Effector memory CD8-positive, alpha-beta T cell (primary cell): ENCODE measurements at places on chromosomes 7 and 10.

DNA sequence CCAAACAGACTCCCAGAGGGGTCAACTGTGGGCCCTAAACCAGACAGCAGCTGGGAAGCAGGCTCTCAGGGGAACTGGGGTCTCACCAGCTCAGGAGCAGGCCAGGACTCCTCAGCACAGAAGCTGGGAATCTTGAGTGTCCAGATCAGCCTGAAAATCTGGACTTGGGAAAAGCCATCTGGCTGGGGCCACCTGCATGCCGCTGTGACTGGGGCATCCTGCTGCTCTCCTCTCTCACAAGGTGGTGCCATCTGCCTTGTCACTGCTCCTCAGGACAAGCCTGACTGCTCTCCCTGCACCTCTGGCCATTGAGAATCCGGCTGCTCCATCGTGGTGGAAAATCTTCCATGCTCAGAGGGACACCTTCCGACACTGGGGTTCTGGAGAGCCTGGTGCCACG lies 141.4 kb downstream of the PLPP4 start:
- DNase-seq = no peak

- no peak for DNase-seq
Measured at GRCh38 chr7:139744768-139745677, 32.8 kb downstream of the HIPK2 start.

- no peak for DNase-seq
Measured at GRCh38 chr7:46752881-46753366, 829.0 kb downstream of the TNS3 start.

DNA sequence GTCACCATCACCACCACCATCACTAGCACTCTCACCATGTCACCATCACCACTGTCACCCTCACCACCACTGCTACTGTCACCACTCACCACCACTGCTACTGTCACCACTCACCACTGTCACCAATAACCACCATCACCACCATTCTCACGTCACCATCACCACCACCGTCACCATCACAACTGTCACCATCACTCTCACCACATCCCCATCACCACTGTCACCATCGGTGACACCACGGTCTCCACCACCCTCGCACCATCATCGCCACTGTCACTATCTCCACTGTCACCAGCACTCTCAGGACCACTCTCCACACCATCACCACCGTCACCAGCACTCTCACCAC lies 130.4 kb downstream of the MAD1L1 start:
- DNase-seq = peak; percentile 28

GRCh38 chr7:139092090-139092796 lies 17.3 kb downstream of the ZC3HAV1 start:
- DNase-seq = no peak

GRCh38 chr7:42186151-42186550 lies 50.9 kb downstream of the GLI3 start:
- no peak for DNase-seq

- peak; percentile 68 for DNase-seq
Measured at GRCh38 chr7:130063036-130063435, 7.3 kb upstream of the KLHDC10 start.

DNA sequence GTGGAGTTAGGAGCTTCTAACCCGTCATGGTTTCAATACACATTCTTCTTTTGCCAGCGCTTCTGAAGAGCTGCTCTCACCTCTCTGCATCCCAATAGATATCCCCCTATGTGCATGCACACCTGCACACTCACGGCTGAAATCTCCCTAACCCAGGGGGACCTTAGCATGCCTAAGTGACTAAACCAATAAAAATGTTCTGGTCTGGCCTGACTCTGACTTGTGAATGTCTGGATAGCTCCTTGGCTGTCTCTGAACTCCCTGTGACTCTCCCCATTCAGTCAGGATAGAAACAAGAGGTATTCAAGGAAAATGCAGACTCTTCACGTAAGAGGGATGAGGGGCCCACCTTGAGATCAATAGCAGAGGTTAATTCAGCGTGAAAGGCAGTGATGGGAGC lies 22.4 kb downstream of the PRSS2 start:
- DNase-seq = no peak

- no peak for DNase-seq
Measured at GRCh38 chr7:18866359-18867036, 250.9 kb downstream of the TWIST1 start.

- no peak for DNase-seq
Measured at GRCh38 chr10:11757454-11757820, 15.3 kb downstream of the ECHDC3 start.

DNA sequence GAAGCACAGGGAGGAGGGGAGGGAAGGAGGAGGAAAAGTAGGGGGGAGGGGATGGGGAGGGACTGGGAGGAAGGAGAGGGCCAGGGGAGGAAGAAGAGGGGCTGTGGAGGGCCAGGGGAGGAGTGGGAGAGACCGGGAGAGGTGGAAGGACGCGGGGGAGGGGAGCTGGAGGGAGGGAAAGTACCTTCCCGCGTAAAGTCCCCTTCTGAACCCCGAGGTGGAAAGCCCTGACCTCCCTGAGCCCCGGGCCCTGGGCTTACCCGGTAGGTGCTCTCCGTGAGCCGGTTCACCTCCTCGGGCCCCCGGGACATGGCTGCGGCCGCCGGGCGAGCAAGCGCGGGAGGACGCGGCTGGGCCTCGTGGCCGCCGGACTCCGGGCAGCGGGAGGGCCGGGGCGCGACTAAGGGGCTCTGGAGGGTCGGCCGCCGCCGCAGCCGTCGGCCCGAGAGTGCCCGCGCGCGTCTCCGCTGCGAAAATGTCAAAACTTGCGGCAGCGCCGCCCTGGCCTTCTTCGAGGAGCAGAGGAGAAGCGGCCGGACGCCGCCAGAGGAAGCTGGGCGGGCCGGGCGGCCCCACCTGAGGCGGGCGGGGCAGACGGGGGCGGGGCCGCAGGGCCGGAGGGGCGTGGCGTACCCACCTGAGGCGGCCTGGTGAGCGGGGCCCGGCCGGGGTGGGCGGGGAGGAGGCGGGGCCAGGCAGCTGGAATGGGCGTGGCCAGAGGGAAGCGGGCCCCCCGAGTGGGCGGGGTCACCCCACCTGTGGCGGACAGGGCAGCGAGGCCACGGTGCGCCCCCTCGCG lies at the start of gene BAIAP2L1:
Gene BAIAP2L1 (minus strand): TSS at position 549 of the 799 bp plus-strand sequence. CDS start 238 bp downstream, at position 311.
- peak; percentile 51 for DNase-seq

- DNase-seq = no peak
Measured at GRCh38 chr7:157027568-157028198, 17.2 kb upstream of the MNX1 start.

- no peak for DNase-seq
Measured at GRCh38 chr10:118937226-118937625, 92.3 kb upstream of the NANOS1 start.

GRCh38 chr10:111175787-111176186 lies 99.0 kb downstream of the ADRA2A start:
- no peak for DNase-seq

DNA sequence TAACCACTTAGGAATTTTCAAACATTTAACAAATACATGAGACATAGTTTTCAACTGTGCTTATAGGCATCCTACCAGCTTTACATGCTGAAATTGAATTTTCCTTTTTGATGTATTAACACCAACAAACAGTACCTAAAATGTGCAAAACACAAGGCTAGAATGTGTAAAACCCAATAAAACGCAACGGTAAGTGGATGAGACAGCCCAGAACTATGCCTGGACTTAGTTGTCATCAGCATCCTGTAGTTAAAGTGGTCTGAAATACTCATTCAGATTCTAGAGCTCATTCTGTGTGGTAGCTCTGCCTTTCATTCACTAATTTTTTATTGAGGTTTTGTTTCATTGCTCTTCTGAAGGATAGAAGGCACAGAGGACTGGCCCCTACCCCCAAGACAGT lies 137.1 kb downstream of the BMPER start:
- no peak for DNase-seq

- DNase-seq = no peak
Measured at GRCh38 chr10:89466599-89467035, 52.2 kb downstream of the IFIT5 start.

GRCh38 chr10:78545756-78546155 lies 512.1 kb downstream of the RPS24 start:
- DNase-seq = no peak

GRCh38 chr7:131482800-131483199 lies 73.6 kb downstream of the PODXL start:
- no peak for DNase-seq

DNA sequence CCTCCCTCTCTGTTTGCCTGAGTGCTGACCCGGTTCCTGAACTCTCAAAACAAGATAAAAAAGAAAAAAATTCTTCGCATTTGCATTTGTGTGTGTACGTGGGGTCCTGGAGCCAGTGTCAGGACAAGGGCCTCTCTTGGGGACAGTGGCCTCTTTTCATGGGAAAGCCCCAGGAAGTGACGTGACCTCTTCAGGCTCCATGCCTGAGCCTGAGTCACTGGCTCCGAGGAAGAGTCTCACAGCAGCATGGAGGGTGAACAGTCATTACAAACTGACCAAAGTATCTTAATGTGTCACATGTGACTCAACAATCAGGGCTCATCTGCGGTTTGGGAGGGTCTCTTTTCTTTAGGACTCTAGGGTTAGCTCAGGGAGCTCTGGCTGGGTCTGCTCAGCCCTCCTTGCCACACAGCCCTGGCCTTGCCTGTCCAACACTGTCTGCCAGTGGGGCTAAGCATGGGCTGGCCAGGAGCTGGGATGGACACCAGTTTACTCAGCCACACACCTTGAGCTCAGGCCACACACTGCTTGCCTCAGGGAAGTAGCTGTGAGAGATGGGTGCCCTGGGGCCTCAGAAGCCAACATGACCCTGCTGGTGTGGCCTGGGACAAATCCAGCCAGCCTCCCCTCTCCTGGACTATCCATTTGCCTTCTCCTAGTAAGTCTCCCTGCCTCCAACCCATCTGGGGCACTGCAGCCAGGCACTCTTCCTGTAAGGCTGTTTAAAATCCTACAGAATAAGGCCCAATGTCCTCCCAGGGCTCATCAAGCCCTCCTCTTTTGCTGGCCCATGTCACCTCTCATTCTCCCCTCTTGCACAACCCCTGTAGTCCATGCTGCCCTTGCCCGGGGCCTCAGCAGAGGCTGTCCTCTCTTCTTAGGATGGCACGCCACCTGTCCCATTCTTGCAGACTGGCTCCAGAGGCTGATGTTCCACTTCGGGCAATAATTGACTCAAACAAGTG lies 10.5 kb downstream of the TMEM273 start:
- no peak for DNase-seq

- no peak for DNase-seq
Measured at GRCh38 chr10:72233621-72234020, 17.5 kb upstream of the ASCC1 start.

DNA sequence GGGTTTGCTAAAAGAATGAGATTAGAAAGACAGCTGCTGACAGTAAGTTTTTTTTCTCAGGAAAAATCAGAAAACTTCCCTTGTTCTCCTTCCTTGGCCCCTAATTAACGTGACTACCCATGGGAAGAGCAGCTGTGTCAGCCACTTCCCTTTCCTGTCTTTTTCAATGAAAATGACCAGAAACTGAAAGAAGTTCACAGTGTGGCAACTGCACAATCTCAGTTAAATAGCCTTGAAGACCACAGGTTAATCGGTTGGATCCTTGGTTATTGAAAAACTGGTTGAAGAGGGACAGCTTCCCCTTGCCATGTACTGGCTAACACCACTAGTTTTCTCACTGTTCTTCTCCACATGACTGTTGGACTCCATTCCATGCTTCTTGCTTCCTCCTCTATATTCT lies 148.8 kb upstream of the AGR3 start:
- no peak for DNase-seq

- DNase-seq = no peak
Measured at GRCh38 chr7:116212869-116213268, 2.5 kb downstream of the TES start.
